ENCODE measurements at places on chromosomes 4 and X. TPM values are rescaled to one million over a fixed set of nuclear protein-coding genes. Genes with fewer than 3 reads are reported as not detected.

DNA sequence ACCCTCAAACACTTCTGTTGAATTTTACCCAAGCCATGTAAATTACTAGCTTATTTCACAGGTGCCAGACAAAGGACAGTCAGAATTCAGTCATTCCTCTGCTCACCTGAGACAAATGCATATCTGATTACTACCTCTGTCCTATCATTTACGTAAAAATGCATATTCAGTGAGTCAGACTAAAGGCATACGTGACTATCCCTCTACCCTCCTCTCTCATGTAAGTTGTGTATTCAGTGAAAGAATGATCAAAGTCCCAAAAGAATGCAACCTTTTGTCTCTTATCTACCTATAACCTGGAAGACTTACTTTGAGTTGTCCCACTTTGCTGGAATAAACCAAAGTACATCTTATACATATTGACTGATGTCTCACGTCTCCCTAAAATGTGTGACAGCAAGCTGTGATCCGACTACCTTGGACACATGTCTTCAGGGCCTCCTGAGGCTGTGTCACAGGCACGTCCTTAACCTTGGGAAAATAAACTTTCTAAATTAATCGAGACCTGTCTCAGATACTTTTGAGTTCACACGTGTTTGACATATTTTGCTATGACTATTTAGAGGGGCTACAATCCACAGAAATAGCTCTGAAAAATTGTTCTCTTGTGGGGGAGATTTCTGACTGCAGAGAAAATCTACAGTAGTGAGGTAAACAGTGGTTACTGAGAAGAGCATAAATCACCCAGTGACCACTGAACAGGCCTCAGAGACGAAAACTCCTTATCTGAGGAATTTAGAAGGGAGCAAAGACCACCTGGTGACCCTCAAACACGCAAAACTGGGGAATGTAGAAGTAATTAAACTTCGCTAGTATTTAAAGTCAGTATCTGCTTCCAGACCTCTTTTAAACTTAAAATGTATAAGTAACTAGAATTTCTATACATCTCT lies 1575.8 kb downstream of the STIM2 start:
- no peak overlapping the region for H3K4me3 ChIP-seq
- no peak for DNase-seq
- no peaks in the 10 kb centered on the region for H3K36me3 ChIP-seq
- no peaks in the 10 kb centered on the region for H3K4me1 ChIP-seq

DNA sequence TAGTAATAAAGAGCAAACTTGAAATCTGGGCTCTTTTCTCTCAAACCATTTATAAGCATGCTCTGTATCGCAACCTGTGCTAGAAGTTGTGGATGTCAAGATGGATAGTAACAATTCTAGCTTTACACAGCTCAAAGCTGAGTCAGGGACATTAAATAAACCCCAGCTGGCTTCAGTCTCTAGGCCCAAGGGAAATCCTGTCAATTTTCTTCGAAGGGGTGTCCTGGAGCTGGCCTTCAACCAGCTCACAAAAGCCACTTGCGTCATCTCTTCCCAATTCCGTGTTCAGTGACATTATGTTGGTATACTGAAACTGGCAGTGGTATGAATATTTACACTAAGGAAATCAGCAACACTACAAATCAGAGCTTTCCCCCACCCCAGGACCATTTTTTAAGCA lies 89.8 kb upstream of the PRKG2 start:
- H3K27me3 ChIP-seq = no peaks in the 10 kb centered on the region
- H3K4me3 ChIP-seq = no peak overlapping the region
- no peaks in the 10 kb centered on the region for H3K4me1 ChIP-seq
- no peak overlapping the region for H3K27ac ChIP-seq
- H3K36me3 ChIP-seq = no peaks in the 10 kb centered on the region

- no peaks in the 10 kb centered on the region for H3K27me3 ChIP-seq
- H3K4me1 ChIP-seq = no peaks in the 10 kb centered on the region
- no peak for DNase-seq
- no peak overlapping the region for H3K27ac ChIP-seq
Measured at GRCh38 chr4:108980455-108981239, 217.8 kb upstream of the ETNPPL start.

DNA sequence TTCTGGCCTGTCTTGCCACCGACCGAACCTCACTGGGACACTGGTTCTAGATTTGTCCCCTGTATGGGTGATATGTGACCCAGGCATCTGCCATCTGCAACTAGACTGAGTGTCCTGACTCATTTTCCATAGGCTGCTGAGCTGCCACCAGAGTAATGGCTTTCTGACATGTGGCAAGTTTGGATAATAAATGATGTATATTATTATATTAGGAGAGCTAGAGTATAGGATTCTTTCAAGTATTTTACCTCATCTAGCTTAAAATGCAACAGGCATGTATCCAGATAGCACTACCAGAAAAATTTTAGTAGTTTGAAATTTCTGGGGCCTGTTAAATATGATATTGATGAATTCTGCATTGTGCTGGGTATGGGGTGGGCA lies 15.8 kb upstream of the PGRMC2 start:
- no peak overlapping the region for H3K4me3 ChIP-seq
- H3K4me1 ChIP-seq = no peaks in the 10 kb centered on the region
- no peaks in the 10 kb centered on the region for H3K36me3 ChIP-seq
- H3K27me3 ChIP-seq = no peaks in the 10 kb centered on the region
- H3K27ac ChIP-seq = no peak overlapping the region

DNA sequence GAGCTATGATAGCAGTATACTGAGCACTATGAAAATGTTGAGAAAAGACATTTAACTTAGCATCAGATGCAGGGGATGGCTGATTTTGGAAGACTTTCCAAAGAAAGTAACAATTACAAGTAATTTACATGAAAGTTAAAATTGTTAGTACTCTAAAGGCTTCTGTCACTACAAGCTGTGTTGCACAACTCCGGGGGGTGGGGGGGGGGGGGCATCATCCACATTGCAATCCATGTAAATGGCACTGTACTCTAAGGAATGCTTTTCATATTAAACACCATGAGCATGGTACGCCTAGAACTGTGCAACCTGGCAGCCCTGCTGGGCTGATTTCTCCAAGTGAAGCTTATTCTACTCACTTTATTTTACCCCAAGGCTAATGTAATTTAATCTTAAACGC lies 363.4 kb downstream of the TMA16 start:
- no peaks in the 10 kb centered on the region for H3K36me3 ChIP-seq
- H3K27ac ChIP-seq = no peak overlapping the region
- no peaks in the 10 kb centered on the region for H3K27me3 ChIP-seq

DNA sequence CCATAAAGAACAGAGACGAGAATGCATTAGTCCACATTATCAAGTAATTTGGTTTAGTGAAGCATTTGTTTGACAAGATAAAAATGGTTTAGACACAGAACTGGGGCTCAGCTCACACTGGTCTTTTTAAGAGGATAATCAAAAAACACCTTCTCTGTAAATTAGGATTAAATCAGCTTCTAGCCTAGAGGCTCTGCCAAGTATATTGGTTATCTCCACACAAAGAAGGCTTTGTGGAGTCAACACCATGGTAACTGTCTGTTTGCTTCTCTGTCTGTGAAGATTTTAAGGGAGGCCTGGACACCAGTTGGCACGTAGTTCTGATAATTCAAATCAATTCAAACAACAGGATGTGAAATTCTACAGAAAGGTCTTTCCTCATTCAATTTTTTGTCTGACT lies 687.0 kb downstream of the DMD start:
- no peak overlapping the region for H3K4me3 ChIP-seq
- H3K27me3 ChIP-seq = no peaks in the 10 kb centered on the region
- no peaks in the 10 kb centered on the region for H3K4me1 ChIP-seq
- no peak for DNase-seq

DNA sequence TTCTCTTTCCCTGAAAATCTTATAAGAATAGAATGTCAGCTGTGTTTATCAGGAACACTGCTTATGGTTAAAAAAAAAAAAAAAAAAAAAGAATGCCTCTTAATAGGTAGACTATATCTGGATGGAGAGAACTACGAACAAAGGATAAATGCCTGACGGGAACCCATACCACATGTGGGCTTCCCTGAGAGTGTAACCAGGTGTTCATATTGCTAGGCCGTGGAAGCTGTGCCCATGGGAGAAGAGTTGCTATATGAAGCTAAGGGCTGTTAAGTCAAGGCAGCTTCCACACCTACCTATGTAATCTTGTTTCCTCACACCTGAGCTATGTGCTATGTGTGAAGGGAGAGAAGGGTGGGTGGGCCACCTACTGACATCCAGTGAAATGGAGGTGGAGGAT lies 27.3 kb downstream of the TMEM184C start:
- DNase-seq = no peak
- H3K27me3 ChIP-seq = no peaks in the 10 kb centered on the region
- no peak overlapping the region for H3K4me3 ChIP-seq

GRCh38 chr4:8542776-8543525 lies 37.2 kb upstream of the GPR78 start:
- no peak overlapping the region for H3K27ac ChIP-seq
- no peak for DNase-seq
- no peak overlapping the region for H3K4me3 ChIP-seq
- H3K27me3 ChIP-seq = no peaks in the 10 kb centered on the region
- H3K4me1 ChIP-seq = peaks cover 15% of the 10 kb centered on the region

GRCh38 chrX:64885850-64886249 lies 90.4 kb downstream of the ZC4H2 start:
- H3K27ac ChIP-seq = no peak overlapping the region
- H3K4me1 ChIP-seq = no peaks in the 10 kb centered on the region
- no peaks in the 10 kb centered on the region for H3K36me3 ChIP-seq
- H3K4me3 ChIP-seq = no peak overlapping the region
- DNase-seq = no peak

The PPM1K gene
- 84.3 TPM for total RNA-seq

The DIAPH2 gene
- total RNA-seq = 11.0 TPM

The ARHGAP6 gene
- total RNA-seq = not detected

The ZNF711 gene
- total RNA-seq = 1.3 TPM

The EREG gene
- not detected for total RNA-seq
